Activated naive CD4-positive, alpha-beta T cell (primary cell): ENCODE measurements at places on chromosomes 6 and 20.

- DNase-seq: no peak
These were observed 172.4 kb upstream of the SSTR4 start for GRCh38 chr20:22862671-22863230.

DNA sequence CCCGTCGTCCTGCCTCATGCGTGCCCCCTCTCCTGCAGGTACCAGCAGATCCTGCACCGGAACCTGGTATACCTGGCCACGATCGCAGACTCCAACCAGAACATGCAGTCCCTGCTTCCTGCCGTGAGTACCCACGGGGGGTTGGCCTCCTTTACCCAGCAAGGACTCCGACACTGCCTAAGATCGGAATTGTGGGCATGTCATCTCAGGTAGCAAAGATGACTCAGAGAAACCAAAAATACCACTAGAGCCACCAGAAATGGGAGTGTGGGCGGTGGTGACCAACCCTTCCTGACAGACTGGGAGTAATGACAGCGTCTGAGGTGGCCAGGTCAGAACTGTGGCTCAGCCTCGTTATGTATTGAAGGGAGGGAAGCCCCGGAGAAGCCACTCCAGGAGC lies 16.3 kb downstream of the SS18L1 start:
- DNase-seq: no peak

- no peak for DNase-seq
These were observed 253.6 kb downstream of the RNGTT start for GRCh38 chr6:88709819-88710246.

- DNase-seq: no peak
These were observed 41.2 kb upstream of the TPBG start for GRCh38 chr6:82322386-82322785.

GRCh38 chr6:30325150-30325872 lies 1.4 kb upstream of the TRIM39 start:
- no peak for DNase-seq
